ENCODE measurements at places on chromosomes 5 and 9.

DNA sequence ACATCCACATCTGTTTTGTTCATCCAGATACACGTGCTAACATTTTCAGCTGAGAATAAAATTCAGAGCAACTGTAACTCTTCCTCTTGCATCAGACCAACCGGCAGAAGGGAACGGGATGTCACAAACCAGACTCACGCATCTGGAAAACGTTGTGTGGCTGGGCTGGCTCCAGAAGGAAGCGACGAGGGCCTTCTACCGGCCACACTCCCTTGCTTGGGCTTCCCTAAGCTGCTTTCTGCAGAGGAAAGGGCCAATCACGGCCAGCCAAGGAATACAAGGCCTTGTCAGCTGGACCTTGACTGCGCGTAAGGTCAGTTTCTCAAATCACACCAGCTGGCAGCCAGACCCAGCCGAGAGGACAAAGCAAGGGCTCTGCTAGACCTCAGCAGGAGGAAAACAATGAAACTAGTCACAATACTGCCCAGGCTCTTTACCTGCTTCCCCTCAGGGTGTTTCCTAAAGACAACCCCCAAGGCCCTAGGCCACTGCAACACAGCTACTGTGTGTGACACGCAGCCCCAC is 106.1 kb downstream of the THBS4 start:
- DNase-seq = peak; percentile 94

DNA sequence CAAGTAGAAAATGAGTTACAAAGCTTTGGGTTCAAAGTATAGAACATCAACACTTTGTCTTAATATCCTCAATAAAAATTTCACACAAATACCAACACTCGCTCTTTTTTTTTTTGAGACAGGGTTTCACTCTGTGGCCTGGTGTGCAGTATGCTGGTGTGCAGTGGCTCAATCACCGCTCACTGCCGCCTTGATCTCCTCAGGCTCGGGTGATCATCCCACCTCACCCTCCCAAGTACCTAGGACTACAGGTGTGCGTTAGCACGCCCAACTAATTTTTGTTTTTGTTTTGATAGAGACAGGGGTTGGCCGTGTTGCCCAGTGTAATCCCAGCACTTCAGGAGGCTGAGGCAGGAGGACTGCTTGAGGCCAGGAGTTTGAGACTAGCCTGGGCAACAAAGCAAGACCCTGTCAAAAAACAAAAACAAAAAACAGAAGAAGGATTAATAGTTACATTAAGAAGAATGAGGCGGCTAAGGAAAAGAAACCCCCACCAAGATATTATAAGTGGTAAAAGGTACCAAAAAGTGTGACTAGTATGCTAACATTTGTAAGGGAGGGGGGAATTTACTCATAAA is 20.3 kb downstream of the FNBP1 start:
- DNase-seq = no peak

DNA sequence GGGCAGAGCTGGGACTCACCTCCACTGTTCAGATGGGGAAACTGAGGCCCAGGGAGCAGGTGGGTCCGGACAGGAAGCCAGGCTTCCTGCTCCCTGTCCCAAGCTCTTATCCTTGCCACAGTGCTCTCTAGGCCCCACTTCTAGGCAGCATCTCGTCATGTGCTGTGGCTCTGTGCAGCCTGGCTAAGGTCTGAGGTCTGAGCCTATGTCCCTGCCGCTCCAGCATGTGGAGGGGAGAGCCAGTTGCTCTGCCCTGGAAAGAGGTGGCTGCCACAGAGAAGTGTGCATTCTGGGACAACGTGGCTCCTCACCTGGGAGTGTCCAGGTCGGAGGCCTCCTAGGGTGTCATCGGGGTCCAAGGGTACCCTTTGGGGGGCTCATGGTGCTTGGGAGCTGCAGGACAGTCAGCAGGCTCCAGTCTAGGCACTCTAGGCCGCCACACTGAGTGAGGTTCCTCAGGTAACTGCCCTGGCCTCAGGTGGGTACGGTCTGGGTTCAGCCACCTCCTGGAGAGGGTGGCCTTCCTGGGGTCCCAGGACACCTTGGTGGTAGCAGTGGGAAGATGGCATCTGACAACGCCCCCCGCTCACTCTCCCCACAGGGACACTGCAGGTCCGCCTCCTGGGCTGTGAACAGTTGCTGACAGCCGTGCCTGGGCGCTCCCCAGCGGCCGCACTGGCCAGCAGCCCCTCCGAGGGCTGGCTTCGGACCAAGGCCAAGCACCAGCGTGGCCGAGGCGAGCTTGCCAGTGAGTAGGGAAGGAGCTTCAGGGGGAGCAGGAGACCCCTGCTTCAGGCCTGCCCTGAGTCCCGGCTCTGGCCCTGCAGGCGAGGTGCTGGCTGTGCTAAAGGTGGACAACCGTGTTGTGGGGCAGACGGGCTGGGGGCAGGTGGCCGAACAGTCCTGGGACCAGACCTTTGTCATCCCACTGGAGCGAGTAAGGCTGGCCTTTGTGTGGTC is 10.4 kb downstream of the PKN3 start:
- no peak for DNase-seq

DNA sequence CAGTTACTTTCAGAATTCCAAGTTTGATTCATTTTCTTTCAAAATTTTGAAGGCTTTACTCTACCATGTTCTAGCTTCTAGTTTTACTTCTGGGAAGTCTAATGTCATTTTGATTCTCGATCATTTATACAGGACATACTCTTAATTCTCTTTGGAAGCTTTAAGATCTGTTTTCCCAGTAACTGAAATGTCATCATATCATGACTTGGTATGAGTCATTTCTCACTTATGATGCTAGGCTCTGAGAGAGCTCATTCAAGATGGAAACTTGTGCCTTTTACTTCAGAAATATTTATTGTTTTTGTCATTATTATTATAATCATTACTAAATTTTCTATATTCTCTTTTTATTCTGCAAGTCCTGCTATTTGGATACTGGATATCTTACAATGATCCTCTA is 222.3 kb downstream of the PARP8 start:
- no peak for DNase-seq

DNA sequence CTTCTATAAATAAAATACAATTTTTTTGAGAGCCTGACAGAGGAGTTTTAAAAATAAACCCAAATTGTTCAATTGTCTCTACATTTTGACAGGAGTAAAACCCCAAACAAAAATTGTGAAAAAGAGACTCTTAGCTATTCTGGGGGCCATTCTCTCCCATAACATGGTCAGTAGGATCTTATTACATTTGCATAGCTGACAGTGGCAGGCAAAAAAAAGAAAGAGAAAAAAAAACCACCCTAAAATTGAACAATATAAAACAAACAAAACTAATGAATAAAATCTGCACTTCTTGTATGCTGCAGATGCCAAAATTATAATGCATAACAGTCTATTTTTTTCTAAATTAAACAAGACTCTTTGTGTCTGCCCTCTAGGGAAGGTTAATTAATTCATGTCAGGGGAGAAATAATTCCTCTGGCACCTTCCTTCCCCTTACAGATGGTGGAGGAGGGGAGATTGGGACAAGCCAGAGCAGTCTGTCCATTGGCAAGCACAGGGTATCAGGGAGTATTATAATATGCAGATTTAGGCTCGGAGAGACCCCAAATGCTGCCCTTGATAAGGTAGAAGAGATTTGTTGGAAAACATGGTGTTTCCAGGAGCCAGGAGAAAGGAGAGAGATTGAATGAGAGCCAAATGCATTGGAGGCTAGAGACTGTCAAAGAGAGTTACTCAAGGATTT is 79.7 kb upstream of the CDH6 start:
- DNase-seq = no peak

GRCh38 chr9:115104908-115105307 is 13.0 kb downstream of the TNC start:
- DNase-seq = no peak

GRCh38 chr9:85112391-85112790 is 442.9 kb downstream of the NTRK2 start:
- DNase-seq = peak; percentile 65

GRCh38 chr9:137021979-137022661 is 5.9 kb downstream of the ABCA2 start:
- no peak for DNase-seq

- DNase-seq = peak; percentile 79
Measured at GRCh38 chr5:157917899-157918809, 59.2 kb upstream of the CLINT1 start.

DNA sequence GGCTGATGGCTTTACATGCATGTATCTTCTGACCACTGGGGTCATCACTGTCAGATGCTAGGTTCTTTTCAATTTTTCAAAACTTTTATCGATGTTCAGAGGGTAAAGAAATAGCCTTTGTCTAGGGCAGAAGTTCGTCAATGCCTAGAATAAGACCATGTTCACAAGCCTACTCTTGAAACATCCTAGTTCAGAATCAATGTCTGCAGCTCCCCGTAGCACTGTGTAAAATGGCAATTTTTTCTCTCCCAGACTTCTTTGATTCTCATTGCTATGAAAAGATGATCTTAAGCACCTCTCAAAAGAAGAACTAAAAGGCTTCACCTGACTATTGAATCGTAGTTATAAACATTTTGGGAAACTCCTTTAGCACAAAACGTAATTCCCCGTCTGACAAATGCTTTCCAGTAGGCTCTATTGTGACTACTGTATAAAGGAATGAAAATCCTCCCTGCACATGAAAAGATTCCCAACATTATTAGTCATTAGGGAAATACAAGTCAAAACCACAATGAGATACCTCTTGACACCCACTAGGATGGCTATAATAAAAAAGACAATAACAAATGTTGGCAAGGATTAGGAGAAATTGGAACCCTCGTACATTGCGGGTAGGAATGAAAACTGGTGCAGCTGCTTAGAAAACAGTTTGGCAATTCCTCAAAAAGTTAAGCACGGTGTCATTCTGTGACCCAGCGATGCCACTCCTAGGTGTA is 263.5 kb downstream of the ARHGAP26 start:
- peak; percentile 82 for DNase-seq

DNA sequence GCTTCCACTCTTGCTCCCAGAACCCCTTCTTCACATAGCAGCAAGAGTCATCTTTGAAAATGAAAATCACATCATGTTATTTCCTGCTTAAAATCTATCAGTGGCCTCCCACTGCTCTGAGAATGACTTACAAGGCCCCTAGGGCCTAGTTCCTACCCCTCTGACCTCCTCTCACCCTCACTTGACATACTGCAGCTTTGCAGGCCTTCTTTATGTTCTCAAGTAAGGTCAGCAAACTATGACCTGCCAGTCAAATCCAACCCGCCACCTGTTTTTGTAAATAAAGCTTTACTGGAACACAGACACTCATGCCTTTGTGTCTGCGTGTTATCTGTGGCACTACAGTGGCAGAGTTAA is 185.7 kb downstream of the NR3C1 start:
- no peak for DNase-seq

DNA sequence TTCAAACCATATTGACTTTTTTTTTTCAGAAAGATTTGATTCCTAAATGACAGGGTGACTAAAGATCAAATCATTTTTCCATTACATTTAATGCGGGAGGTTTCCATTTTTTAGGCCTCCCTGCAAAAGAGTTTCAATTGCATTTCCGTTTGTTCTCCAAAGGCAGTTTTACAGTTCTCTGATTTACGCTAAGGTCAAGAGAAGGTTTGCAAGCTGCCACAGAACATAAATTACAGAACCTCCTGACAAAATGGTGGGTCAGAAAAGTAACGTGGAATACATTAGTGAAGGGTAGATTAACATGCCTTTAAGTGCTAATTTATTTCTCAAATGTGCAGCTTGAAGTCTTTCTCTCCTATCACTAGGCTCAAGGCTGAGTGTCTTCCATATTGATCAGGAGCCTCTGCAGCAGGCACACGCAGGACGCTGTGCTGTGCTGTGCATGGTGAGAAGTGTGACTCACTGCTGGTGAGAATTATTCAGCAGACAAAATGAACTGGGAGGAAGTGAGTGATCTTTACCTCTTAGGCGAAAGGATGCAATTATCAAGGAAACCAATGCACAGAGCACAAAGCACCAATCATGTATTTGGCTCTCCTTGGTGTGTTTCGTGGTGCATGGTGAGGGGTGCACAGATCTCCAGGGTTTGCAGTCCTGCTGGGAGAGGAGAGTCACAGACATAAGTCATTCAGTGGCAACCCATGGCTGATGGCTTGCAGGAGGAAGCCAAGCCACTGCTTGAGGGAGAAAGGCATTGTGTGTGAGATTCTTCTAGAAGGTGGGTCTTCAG is 136.3 kb downstream of the TENT4A start:
- no peak for DNase-seq

DNA sequence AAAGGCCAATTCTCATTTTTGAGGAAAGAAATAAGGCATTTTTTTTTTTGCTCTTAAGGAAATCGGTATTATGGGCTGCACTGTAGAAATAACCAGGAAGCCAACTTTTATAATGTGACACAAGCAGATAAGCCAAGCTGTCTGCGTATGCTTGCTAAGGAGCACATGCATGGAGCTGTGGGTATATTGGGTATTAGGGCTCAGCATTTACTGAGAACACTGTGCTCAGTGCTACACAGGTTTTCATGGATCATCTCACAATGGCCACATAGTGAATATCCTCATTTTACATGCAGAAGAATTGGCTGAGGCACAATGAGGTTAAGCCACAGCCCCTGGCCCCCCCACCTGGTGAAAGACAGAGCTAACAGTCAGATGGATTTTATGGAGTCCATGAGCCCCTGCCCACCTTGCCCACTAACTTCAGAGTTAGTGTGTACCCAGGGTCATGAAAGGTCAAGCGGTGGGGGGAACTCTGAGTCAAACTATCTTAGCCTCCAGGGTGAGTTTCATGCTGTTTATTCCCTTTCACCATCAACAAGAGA is 204.8 kb downstream of the SPATA31A6 start:
- DNase-seq = no peak

- no peak for DNase-seq
Measured at GRCh38 chr5:107364443-107365319, 306.1 kb downstream of the EFNA5 start.

GRCh38 chr9:6525326-6526045 is 112.5 kb downstream of the UHRF2 start:
- no peak for DNase-seq

DNA sequence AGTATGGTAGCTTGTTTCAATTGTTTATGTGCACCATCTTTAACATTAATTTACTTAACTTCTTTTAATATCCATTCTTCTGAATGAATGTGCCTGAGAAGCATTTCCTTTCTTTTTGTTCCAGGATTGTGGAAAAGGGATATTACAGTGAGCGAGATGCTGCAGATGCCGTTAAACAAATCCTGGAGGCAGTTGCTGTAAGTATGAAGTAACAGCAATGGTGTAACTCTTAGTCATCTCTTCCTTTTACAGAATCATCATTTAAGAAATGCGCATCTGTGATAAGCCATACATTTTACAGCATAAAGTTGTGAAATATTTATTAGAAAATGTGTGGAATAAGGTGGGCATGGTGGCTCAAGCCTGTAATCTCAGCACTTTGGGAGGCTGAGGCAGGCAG is 117.7 kb downstream of the STARD4 start:
- DNase-seq = no peak

DNA sequence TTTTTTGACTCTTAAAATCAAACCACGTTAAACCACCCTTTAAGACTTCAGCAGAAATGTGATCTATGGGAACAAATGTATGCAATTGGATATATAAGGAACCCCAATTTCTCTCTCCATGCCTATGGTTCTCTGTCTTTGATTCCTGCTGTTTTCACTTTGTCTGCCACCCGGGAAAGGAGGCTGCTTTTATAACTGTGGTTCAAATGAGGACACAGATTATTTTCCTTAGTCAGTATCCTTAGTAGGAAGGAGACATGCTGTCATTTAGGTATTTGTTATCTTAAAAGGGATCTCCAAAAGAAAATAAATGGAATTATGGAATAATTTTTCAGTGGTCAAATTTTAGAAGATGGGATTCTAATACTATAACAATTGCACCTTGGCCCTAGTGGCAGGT is 176.1 kb upstream of the NREP start:
- DNase-seq = no peak
